ENCODE measurements at places on chromosomes 5 and 9.
A peak's percentile ranks its signal among the peaks of the same experiment; 100 is the strongest.

- DNase-seq = no peak
Measured at GRCh38 chr5:40288800-40289485, 390.8 kb upstream of the PTGER4 start.

DNA sequence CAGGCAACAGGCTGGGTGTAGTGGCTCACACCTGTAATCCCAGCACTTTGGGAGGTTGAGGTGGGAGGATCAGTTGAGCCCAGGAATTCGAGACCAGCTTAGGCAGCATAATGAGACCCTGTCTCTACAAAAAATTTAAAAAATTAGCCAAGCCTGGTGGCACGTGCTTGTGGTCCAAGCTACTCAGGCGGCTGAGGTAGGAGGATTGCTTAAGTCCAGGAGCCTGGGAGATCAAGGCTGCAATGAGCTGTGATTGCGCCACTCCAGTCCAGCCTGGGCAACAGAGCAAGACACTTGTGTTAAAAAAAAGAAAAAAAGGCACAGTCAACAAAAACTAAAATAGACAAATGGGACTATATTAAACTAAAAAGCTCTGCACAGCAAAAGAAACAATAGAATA, 29.3 kb downstream of the ATP6V0E1 start:
- no peak for DNase-seq

DNA sequence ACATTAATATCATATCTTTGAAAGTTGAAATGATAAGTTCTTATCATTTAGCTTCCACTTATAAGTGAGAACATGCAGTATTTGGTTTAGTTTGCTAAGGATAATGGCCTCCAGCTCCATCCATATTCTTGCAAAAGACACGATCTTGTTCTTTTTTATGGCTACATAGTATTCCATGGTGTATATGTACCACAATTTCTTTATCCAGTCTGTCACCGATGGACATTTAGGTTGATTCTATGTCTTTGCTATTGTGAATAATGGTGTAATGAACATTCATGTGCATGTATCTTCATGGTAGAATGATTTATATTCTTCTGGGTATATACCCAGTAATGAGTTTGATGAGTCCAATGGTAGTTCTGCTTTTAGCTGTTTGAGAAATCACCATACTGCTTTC, 135.0 kb upstream of the PRR16 start:
- DNase-seq = no peak

DNA sequence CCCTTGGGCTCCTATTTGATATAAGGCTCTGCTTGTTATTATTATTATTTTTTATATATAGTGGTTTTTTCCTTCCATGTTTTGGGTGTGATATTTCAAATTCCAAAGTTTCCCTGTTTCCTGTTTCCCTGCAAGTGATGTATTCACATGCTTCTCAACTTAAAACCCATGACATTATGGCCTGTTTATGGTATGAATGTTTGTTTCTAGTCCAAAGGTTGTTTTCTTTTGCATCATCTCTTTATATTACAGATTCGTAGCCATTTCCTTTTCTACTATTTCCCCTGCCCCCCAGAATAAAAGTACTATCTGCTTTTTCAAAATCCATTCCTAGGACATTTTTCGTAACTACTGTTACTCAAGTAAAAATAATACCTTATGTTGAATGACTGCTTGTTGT, 7.5 kb downstream of the SEMA6A start:
- DNase-seq = no peak

GRCh38 chr5:36653044-36653705, 46.8 kb downstream of the SLC1A3 start:
- no peak for DNase-seq

GRCh38 chr9:136211441-136212344, 6.8 kb upstream of the LHX3 start:
- DNase-seq = no peak

DNA sequence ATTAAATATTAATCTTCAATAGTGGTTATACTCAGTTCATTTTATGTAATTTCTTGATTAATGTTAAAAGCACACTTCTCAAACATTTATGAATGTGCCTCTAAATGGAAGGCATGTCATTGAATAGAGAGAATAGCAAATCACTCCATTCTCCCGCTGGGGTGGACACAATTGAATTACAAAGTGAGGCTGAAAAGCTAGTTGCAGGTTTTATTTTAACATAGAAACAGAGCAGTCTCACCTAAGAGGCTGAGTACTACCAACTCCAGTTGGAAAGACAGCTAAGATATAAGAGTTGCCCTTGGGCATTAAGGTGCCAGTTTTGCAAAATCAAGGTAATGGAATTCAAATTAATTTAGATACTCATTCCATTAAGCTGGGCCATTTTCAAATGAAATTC, 147.2 kb downstream of the PCSK1 start:
- DNase-seq = no peak

DNA sequence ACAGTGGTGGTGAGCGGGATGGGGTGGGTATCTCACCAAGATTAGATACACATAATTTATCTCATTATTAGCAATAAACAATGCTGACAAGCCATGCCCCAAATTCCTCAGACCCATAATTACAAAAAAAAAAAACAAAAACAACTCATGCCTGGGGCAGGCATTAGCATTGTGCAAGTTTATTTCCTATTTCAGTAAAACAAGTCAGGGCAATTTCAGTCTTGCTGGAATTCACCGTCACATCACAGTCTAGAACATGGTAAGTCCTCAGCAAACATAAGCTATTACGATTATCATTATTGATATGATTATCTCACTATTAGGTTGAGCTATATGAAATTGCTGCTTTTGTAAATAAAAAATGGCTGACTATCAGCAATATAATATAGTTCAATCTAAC, 57.5 kb upstream of the GNAQ start:
- DNase-seq = no peak

DNA sequence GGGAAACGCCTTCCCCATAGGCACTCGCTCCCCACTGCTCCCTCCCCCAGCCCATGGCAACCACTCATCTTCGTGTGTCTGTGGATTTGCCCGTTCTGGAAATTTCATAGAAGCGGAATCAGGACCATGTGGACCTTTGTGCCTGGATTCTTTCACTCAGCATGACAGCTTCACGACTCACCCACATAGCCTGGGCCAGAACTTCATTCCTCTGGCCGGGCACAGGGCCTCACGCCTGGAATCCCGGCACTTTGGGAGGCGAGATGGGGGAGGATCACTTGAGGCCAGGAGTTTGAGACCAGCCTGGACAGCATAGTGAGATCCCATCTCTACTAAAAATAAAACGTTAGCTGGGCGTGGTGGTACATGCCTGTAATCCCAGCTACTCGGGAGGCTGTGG, 12.1 kb upstream of the DIPK1B start:
- DNase-seq = no peak

DNA sequence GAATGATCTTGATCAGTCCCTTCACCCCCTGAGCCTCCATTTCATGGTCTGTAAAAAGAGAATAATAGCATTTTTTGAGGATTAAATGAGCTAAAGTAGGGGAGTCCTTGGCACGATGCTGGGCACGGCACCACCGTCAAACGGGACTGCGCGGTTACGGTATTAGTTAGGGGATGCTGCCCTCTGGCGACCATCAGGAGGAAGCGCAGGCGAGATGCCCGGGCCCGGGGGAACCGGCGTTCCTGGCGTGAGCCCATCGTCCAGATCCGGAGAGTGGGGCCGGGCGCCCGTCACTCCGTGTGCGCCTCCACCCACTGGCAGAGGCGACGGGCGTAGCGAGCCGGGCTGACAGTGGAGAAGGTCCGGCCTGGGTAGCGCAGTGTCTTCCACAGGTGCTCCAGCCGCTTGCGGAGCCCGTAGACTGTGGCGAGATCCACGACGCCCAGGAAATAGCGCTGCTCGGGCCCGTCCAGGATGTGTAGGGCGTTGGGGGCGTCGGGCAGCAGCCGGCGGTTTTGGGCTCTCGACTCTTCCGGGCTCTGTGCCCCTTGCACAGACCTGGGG, 4.8 kb upstream of the ST6GALNAC4 start:
- DNase-seq = peak; percentile 67

- DNase-seq = no peak
Measured at GRCh38 chr5:180289433-180289832, 2.5 kb downstream of the MAPK9 start.

DNA sequence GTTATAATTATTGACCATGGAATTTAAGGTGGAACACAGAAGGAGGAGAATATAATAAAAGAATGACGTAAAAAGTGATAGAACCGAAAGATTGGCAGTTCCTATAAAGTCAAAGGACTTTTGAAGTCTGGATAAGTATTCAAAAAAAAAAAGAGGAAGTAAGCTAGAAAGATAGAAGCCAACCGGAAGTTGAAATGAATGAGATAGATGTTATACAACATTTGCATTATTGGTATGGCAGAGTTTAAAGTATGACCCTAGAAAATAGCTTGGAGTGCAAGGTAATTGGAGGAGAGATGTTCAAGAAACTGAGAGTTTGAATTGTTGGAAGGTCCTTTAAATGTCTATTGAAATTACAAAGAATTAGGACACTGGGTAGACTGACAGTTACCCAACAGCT, 293.6 kb downstream of the FER start:
- no peak for DNase-seq

- no peak for DNase-seq
Measured at GRCh38 chr5:91194824-91195381, 188.2 kb downstream of the ARRDC3 start.

DNA sequence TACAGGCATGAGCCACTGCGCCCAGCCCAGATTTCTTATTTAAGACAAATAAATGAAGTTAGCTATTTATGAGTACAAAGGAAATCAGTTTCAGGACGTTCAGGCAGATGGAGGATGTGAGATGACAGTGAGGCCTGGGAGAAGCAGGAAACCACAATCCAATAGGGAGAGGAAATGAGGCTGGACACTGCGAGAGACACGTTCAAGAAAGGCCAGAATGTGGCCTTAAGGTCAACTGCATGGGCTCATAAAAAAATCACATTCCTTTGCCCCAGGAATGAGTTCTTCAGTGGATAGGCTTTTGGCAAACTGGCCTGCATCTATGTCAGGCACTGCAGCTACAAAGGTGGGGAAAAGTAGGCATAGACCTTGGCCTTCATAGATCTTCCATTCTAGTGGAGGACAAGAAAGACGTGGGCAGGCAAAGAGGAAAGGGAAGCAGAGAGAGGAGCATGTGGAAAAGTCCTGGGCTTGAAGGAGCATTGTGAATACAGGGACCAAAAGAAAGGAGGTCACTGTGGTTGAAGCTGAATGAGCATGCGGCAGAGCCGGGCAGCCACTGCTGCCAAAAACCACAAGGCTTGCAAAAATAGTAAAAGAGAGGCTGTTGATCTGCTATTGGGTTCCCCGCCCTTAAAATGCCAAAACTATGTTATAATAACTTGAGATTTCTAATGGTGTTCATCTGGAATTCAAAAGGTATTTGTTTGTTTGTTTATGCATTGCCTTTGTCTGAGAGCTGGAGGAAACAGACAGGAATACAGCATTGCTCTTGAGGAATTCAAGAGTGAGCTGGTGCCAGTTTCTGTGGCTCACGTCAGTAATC, 133.0 kb downstream of the GNA14 start:
- no peak for DNase-seq

DNA sequence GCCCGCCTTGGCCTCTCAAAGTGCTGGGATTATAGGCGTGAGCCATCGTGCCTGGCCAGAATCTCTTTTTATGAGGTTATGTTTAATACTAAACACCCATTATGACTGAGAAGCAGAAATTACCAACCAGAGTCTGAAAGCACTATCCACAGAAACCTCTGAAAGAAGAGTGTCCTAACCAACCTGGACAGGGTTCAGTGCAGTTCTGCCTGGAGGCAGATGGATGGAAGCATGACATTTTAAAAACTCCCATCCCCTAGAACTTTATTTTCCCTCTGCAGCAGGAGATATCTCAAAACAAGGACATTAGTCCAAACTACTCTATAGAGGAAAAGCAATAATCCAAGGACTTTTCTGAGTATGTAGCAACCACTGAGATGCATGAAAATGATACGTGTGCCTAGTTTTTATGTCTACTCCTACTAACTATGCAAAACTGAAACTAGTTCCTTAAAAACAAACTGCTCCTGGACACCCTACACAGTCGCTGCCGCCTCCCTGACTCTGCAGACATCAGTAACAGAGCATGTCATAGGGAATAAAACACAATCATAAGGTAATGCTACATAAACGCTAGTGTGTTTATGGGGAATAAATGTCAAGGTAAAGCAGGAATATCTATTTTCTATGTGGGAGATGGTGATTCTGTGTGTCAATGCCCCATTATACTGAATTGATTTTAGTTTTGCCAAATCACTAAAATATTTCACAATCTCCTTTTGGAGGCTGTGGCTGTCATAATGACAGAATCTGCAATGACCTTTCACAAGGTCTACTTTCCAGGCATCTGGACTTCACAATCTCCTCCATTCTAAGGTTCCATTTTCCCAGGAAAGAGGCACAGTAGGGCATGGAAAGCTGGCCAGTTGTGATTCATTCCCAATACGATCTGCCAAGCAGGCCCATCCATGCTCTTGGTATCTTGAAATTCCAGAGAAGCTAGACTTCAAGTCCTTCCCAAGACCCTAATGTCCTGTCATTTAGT, 122.8 kb downstream of the SIL1 start:
- DNase-seq = no peak

DNA sequence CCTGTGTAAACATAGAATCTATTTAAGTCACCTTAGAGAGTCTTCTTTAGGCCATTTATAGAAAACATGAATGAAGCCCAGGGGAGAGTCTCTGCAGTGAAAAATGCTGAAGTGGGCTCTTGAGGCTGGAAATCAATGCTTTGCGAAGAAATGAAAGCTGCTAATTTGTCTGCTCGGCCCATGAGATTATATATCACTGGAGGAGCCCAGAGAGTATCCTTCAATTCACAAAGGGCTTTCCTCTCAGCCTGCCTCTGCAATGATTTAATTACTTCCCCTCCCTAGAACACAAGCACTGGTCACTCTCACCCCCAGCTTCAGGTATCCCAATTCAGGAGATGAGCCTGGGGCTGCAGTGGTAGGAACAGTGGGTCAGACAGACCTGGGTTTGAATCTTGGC, 8.2 kb upstream of the DRD1 start:
- DNase-seq = no peak

DNA sequence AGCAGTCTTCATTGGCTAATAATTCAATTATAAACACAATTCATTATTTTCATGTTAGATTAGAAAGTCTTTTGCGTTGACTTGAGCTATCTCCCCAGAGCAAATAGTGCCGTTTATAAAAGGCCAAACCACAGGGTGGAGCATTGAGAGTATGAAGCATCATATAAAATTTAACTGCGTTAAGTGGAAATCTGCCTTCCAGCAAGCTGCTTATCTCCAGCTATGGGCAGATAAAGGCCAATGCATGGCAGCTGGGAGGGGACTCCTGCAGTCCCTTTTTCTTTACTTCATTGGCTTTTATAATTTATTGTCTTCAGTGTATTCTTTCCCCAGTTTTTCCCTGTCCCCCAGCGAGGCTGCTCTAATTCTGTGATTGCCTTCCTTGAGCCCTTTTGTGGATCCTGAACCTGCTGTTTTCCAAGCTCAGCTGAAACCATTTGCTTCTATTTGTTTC, 113.7 kb downstream of the TMEM232 start:
- DNase-seq = no peak

GRCh38 chr9:79989079-79989478, 417.3 kb downstream of the TLE4 start:
- DNase-seq = no peak

DNA sequence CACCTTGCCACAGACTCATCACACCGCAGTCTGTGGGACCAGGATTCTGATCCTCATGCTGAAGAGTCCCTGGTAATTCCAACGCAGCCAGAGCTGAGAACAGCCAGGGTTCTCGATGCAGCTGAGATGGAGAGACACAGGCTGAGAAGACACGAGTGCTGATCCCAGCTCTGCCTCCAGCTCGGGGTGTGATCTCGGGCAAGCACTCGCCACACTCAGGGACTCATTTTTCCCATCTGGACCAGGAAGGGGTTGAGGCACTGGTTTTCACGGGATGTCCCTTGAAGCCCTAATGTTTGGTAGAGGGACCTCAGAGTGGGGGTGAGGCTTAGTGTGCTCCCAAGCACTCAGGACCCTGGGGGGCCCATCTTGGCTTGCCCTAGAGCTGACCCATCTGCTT, 200.4 kb downstream of the CDK5RAP2 start:
- DNase-seq = no peak

All from stimulated activated CD8-positive, alpha-beta memory T cell treated with anti-CD3 and anti-CD28 coated beads, Interleukin-2, amount 100 ng/mL, for 1 hour (primary cell).